ENCODE measurements at places on chromosomes 11 and 22. TPM values are rescaled to one million over a fixed set of nuclear protein-coding genes. Genes with fewer than 3 reads are reported as not detected.

DNA sequence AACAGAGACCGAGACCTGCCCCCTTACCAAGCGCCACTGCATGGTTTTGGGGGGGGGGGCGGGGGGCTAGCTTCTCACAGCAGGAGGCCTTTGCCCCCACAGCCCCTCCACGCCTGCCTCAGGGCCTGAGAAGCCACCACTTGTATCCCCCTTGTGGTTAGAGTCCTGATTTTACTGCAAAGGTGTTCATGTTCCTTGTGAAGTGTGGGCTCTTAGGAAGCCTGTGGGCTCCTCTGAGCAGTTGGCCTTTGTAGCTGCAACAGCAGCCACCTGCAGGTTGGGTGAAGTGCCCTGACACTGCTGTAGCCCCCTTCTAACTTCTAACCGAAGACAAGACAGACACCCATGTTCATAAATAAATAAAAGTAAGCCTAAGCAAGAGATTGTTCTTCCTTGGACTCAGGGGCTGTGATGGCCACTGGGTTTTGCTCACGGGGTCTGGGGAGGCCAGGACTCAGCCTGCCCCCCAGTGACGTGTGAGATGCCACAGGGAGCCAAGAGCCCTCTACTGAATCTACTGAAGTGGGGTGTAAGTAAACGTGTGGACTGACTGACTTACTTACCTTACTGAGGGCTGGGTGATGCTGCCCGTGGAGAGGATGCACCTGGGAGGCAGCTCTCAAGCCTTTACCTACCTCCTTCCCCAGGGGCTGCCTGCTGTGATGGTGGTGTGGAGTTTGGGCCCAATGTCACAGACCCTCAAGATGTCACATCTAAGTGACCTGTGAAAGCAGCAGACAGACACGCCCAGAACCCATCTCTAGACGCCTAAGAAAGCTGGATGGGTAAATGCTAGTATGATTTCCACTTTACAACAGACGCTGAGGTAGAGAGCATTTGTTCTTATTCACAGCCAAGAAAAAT lies 25.8 kb downstream of the USP35 start:
- no peak for DNase-seq

DNA sequence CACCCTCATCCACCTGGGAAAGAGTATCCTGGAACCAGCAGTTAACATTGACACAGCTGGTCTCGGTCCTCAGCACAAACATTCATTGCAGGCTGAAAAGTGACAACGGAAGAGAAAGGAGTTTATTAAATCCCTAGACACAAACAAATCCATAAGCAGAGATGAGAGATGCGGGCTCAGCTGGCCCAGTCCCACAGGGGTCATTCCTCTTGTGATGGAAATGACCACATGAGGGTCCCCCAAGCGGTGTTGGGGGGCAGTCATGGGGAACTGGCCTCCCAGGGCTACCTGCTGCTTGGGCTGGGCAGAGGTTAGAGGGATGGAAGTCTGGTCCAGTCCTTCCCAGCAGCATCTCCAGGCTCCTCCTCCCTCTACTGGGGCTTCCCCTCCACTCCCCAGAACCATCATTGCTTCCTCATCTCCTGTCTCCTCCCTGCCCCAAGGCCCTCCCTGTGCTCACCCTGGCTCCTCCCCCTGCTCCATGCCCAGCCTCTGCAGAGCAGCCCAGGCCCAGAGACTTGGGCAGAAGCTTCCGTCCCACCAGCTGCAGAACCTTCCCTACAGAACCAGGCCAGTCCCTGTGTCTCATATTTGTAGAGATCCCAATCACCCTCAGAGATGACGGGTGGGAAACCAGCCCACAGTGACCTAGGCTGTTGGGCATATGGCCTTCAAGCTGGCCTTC lies 5.4 kb upstream of the IGLL5 start:
- DNase-seq: no peak

GRCh38 chr22:46908641-46909107 lies 146.2 kb downstream of the TBC1D22A start:
- no peak for DNase-seq

DNA sequence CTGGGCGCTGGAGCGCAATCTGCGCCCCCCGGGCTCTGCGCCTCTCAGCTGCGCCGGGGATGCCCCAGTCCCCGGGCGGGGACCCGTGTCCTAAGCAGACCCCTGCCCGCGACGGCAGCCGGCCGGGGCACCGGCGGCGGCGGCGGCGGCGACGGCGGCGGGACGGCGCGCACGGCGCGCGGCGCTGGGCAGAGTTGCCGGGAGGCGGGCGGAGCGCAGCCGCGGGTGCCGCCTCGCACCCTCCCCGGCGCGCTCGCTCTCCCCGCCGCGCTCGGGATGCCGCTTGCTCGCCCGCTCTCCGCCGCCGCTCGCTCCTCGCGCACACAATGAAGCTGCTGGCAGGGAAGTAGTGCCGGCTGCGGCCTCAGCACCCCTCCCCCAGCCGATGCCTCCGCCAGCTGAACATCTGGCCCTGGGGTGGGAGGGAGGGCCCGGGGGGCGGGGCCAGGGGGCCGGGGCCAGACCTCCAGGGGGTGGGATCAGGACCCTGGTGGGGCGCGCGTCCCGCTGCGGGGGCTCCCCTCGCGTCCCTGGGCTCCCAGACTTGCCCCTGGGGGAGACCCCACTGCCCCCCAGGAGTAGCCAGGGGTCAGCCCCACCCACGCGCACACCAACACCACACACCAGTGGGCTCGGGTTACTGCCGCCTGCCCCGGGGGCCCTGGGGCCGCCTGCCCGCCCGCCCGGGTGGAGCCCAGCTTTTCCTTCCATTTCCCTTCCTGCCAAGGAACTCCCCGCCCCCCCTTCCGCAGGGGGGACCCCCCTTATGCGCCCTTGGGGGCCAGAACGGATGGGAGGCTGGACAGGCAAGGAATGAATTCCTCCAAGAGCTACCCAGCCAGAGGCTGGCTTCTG lies at the start of gene RCOR2:
TSS of gene RCOR2 (minus strand) at position 328 of the 855 bp plus-strand sequence. CDS start 708 bp downstream, outside the sequence.
- peak; percentile 14 for DNase-seq

DNA sequence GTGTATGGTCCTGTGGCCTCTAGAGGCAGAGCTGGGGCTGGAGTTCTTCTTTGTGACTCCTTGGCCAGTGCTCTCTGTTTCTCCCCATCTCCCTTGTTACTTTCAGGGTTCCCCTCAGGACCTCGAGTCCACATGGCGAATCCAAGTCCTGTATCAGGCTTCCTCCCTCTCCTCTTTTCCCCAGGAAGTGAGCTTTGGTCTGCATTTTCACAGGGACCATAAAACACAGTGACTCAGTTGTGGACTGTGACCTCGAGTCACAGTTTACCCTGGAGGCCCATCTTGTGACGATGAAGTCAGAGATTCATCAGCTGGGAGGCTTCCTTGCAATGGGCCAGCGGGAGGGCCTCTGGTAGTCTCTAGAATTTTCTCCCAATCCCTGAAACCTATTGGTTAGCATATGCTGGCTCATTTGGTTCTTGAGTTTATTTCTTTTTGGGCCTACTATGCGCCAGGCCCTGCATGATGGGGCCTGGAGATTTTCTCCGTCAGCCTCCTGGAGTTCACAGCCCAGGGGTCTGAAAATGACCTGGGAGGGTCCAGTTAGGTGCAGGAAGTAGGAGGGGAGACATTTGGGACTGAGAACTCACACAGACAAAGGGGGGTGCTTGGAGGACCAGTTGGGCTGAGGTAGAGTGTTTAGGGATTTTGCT lies 100.8 kb downstream of the KIAA1671 start:
- DNase-seq: peak; percentile 3

DNA sequence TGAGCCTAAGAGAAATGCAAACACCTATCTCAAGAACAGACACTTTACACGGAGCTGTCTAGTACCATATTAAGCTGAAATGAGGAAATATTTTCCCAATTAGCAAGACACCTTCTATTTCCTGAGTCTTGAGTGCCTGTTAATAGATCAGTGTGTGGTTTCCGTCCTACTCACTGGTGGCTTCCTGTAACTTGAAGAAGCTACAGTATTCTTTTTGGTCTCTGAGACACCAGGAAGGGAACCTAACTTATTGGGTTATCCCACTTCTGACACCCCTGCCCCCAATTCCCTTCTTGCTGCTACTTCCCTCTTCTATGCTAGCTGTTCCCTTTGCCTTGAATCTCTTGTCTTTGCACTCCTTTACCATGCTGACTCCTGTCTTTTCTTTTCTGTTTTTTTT lies 92.7 kb downstream of the FDX1 start:
- DNase-seq: no peak

- peak; percentile 90 for DNase-seq
Measured at GRCh38 chr11:67033661-67034166, 10.8 kb downstream of the SYT12 start.

DNA sequence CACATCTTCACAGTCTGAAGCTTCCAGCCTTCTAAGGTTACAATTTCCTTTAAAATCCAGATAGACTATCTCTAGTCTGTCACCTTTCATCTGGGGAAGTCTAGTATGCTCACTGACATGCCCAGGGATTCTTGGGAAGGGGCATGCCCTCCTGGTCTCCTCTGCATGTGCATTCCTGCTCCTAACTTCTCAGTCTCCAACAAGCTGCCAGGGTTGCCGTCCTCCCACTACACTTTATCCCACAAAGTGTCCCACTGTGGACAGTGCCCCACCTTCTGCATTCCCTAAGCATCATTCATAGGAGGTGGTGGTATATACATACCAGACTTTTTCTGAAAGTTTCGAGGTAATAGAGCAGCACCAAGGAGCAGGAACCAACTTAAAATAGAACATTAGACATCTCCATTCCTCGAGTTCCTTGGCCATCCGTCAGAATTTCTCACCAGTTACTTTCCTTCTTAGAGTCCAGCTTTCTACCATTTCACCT lies 28.7 kb downstream of the EIF3F start:
- no peak for DNase-seq

DNA sequence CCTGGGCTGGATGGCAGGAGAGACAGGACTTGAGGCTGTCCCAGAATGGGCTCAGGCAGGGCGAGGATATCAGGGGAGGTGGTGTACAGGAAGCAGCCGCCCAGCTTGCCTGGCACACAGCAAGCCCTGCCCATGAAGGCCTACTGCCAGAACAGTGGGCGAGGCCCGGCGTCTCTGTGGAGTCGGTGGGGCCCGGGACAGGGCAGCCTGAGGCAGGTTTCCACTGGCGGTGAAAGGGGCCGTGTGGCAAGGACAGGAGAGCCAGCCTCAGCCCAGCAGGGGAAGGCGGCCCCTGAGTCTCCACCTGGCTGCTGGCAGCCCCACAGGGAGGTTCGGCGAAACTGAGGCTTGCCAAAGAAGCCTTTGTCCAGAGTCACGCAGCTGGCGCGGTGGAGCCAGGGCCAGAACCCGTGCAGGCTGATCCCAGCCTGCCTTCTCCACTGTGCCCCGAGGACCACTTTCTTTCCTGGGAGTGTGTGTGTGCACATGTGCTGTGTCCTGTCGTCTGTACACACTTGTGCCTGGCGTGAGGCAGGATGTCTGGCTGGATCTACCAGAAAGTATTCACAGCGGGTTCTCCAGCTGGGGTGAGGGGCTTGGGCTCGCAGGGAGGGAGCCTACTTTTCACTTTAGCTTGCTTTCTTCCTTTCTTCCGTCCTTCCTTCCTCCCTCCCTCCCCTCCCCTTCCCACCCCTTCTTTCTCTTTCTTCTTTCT lies 1.2 kb downstream of the TSPO start:
- peak; percentile 50 for DNase-seq

GRCh38 chr11:134157451-134157850 lies 66.3 kb downstream of the NCAPD3 start:
- no peak for DNase-seq

GRCh38 chr11:44550123-44550522 lies 15.3 kb upstream of the CD82 start:
- DNase-seq: no peak

- no peak for DNase-seq
Measured at GRCh38 chr11:112760396-112761059, 200.7 kb upstream of the NCAM1 start.

Gene P4HA3
- total RNA-seq: 1.5 TPM

Gene LMO2
- total RNA-seq: 0.98 TPM

Gene TRIM64
- not detected for total RNA-seq
